HS-27A (cell line): ENCODE measurements at places on chromosomes 4 and X.
A peak's percentile ranks its signal among the peaks of the same experiment; 100 is the strongest.

- no peak for DNase-seq
Observed at GRCh38 chr4:147822128-147822527, 90.2 kb downstream of the ARHGAP10 start.

- no peak for DNase-seq
Observed at GRCh38 chrX:133970076-133970475, 15.3 kb downstream of the GPC3 start.

- DNase-seq: no peak
Observed at GRCh38 chr4:122689972-122690371, 42.5 kb upstream of the BBS12 start.

DNA sequence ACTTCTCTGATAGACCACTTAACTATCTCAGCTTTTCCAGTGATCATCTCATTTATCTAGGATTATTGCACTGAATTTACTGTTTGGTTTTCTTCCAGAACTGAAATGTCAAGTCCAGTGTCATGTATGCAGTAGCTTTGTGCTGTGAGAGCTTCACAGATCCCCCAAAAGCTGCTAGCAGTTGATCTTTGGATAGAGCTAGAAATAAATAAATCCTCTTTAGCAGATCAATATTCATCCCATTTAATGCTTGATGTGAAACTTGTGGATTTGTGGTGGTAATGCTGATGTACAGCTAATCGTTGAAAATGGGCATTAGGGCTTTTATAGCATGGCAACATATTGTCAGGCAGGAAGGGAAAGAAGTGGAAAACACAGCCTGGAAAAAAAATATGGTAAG is 509.6 kb upstream of the FAM241A start:
- DNase-seq: no peak

DNA sequence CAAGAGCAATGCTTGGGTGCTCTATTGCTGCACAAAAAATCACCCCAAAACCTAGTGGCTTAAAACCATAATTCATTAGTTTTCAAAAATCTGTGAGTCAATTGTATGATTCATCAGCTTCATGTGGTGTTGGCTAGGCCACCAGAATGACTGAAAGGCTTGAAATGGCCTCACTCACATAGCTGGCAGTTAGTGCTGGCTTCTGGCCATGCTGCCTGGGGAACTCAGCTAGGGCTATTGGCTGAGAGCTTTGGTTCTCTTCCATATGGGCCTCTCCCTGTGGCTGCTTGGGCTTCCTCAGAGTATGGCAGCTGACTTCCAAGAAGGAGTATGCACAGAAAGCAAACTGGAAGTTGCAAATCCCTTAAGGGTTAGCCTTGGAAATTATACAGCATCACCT is 3.1 kb upstream of the MTMR1 start:
- DNase-seq: no peak

DNA sequence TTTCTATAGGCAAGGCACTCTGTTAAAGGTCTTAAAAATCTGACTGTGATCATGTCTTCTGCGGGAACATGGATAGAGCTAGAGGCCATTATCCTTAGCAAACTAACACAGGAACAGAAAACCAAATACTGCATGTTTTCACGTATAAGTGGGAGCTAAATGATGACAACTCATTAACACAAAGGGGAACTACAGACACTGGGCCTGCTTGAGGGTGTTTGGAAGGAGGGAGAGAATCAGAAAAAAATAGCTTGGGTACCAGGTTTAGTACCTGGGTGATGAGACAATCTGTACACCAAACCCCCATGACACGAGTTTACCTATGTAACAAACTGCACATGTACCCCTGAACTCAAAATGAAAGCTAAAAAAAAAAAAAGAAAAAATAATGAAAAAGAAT is 12.1 kb downstream of the SLC7A11 start:
- DNase-seq: no peak

- DNase-seq: no peak
Observed at GRCh38 chr4:25500626-25501316, 123.7 kb downstream of the ANAPC4 start.

DNA sequence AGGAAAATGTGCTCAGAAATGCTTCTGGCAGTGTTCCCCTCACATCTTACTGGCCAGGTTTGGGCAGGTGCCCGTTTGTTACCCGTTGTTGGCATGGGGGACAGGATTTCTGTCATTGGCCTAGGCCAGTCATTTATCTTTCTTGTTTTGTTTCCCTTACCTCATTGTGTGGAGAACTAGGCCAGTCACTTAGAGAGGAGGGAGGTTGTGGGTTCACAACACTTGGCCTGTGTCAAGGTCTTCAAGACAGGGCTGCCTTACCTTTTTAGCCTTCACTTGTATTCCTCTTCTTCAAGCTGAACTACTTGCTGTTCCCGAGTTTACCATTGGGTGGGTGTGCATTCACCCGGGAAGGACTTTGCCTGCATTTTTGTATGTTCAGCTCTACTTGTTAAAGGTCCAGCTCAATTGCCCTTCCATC is 17.7 kb downstream of the SNX25 start:
- no peak for DNase-seq

DNA sequence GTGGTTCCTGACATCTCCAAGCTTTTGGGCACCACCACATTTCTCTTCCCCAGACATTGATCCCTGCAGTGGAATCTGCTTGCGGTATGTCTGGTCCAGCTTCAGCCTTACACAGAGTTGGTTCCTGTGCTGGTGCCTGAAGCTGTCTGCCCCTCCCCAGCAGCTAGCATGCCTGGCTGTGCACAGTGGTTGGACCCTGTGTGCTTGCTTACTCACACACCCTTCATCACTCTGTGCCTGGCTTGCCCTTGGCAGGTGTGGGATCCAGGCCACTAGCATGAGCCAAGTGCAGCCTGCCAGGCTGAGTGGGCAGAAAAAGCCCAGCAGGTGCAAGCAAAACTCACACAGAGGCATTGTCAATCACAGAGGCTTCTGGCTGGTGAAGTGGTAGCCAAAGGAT is 473.8 kb downstream of the ACTRT1 start:
- no peak for DNase-seq

GRCh38 chr4:73612032-73612431 is 8.2 kb downstream of the RASSF6 start:
- no peak for DNase-seq

DNA sequence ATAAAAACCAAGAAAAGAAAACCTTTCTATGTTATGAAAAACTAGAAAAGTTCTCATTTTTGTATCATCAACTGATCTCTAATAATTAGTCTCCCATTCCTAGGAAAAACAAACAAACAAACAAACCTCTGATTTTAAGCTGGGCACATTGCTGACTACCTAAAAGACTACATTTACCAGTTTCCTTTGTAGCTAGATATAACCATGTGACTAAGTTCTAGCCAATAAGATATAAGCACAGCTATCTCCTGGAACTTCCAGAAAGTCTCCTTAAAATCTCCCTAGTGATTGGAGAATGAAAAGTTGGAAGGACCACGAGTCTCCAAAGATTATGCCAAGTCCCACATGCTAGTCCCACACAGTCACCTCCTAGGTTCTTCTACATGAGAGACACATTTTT is 108.9 kb downstream of the NR3C2 start:
- no peak for DNase-seq

GRCh38 chr4:36288731-36289426 is 7.5 kb downstream of the DTHD1 start:
- DNase-seq: no peak

DNA sequence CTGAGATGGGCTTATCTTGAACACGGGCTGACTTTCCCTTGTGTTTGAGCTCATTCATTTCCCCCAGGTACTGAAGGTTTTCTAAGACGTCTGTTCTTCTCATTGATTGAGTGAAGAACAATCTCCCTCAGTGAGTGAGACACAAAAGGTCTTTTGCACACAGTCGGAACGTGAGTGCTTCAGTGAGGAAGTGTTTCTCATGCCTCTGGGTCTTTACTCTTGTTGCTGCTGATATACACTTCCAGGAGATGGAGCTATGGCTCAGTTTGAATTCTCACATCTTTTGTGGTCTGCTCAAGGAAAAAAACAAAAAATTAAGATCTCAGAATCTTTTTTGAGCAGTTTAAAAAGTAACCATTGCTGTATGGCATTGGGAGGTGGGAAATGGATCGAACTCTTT is 981.9 kb upstream of the TENM3 start:
- no peak for DNase-seq

DNA sequence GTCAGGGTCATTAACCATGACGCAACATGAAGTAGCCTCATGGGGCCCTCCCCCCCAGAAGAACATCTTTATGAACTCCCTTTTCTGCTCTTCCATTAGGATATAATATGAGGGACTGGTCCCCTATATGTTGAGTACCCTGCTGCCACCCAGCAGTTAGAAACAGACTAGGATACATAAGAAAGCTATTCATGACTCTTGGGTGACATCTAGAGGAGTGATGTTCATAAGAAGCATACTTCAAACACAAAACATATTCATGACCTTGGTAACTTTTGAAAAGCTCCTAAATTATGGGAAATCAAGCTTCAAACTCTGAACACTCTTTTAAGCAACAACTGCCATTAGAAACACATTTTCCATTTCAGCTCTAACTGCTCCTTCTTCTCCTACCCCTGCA is 155.2 kb upstream of the SPIN4 start:
- no peak for DNase-seq

DNA sequence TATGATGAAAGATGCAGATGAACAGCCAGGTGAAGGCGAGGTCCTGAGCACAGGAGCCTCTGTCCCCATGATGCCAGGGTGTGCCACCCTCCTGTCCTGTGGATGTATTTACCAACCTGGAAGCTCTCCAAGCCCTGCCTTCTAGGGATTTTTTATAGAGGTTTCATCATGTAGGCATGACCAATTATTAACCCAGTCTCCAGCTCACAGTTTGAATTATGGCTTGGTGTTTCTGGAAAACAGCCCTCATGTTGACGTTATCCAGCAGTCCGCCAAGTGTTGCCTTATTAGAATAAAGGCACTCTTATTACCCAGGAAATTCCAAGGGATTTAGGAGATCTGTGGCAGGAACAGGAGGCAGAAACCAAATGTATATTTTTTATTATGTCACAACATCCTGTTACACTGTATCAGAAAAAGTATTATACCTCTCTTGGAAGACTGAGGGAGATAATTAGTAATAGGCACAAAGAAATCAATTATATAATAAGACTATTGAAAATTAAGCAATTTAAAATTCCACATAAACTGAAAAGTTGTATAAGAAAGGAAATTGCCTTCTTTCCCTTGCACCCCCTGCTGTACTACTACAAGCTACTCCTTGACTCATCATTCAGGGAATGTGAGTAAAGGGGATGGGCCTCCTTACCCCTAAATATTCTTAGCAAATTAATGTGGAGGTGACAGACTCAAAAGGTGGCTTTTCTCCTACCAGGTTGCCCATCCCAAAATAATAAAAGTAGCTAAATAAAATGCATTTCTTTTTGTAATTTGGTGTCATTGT is 129.6 kb downstream of the ZNF330 start:
- DNase-seq: peak; percentile 86

GRCh38 chr4:73575660-73576059 is 44.6 kb downstream of the RASSF6 start:
- DNase-seq: no peak

DNA sequence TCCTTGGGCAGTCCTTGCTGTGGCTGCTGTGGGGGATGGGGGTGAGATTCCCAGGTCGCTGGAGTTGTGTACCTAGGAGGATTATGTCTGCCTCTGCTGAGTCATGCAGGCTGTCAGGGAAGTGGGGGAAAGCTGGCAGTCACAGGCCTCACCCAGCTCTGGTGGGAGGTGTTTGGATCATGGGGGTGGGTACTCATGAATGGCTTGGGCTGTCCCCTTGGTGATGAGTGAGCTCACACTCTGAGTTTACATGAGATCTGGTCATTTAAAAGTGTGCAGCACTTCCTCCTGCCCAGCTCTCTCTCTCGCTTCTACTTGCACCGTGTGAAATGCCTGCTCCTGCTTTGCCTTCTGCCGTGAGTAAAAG is 24.6 kb upstream of the PDLIM3 start:
- DNase-seq: no peak

GRCh38 chr4:176533159-176533558 is 213.4 kb downstream of the SPCS3 start:
- no peak for DNase-seq

- no peak for DNase-seq
Observed at GRCh38 chr4:182205306-182205705, 37.9 kb upstream of the TENM3 start.

GRCh38 chr4:113179996-113180395 is 130.5 kb downstream of the ANK2 start:
- DNase-seq: peak; percentile 17

- peak; percentile 81 for DNase-seq
Observed at GRCh38 chr4:53931461-53931961, 132.9 kb downstream of the CHIC2 start.

- no peak for DNase-seq
Observed at GRCh38 chrX:37918703-37919102, 71.3 kb upstream of the DYNLT3 start.

GRCh38 chrX:108447303-108447702 is 7.7 kb downstream of the COL4A5 start:
- DNase-seq: no peak

DNA sequence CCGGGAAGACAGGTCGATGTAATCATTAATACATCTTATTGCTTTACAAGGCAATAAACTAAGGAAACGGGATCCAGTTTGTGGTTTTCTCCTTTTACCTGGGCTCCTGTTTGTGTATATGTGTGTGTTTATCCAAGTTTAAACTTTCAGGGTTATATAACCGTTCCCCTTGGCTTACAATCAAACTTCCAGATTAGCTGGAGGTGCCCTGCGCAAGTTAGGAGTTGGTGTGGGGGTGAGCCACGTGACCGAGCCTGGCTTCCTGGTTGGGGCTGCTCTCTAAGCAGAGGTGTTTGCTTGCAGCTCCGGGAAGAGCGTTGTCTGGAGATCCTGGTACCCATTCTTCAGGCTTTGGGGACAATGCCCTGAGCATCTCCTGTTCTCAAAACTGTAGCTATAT is 129.2 kb downstream of the FHDC1 start:
- no peak for DNase-seq

DNA sequence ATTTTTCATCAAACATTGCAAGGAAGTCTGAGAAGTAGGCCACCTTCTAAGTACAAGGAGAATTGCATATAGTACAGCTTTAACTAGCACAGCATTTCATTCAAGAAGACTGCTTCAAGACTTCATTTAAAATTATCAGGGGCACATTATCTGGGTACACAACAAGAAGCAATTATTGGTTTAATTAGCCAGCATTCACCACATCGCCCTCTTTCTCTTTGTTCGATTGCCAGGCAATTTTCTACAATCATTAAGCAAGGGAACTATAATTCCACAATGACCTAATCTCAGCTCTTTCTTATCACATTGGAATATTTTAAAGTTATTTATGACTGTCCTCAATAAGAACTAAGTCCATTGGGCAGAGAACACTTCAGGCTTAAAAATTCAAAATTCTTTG is 1347.1 kb upstream of the PABPC4L start:
- DNase-seq: no peak

GRCh38 chrX:49767236-49767635 is 61.9 kb upstream of the PAGE4 start:
- no peak for DNase-seq

DNA sequence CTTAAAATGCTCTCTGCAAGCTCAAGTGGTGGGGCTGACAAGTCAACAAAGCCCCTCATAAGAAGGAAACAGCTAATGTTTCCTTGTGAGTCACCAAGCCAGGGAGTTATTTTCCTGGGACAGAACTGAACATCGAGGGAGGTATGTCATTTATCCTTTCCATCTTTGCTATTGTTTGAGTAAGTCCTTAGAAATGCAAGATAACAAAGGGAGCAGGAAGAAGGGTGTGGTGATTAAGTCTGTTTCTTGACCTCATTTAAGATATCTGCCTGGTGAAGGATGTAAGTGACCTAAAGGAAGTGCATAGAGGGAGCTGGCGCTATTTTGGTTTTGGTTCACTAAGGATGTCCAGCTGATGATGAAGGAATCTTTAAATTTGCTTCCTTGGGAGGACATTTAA is 39.9 kb downstream of the ATG4A start:
- peak; percentile 7 for DNase-seq
